ENCODE measurements at places on chromosomes 6 and 20.

DNA sequence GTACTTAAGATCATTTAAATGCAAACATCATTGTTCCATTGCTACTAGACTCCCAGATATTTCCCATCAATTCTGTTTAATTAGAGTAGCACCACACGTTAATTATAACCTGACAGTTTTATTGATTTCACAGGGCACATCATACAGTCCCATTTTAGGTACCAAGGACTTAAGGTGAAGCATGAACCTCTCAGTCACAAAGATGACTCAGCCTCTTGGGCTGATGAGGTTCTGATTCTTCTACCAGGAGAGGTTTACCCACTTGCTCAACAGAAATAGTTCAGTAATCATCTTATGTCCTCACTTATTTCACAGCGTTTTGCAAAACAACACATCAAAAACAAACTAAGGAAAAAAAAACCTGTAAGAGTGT, 98.5 kb downstream of the HIVEP2 start:
- no peak for DNase-seq

GRCh38 chr6:18693881-18694280, 306.7 kb downstream of the RNF144B start:
- peak; percentile 54 for DNase-seq

DNA sequence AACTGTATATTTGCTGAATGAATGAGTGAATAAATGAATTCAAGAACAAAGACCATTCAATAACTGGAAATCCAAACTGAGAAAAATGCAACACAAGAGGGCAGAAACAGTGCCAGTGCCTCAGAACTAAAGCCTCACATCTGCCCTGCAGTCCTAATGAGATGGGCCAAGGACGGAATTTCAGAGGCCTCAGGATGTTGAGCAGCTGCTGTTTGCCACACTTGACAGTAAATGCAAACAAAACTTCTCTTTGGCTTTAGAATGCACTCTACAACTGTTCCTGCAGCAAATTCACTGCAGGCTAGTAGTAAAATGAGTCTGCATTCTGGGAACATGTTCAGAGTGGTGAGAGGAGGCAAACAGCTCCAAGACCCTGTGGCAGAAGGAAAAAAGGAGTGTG, 177.6 kb upstream of the LRFN2 start:
- DNase-seq, result no peak

- peak; percentile 82 for DNase-seq
Measured at GRCh38 chr6:116100419-116101301, at the start of gene NT5DC1. NT5DC1 (plus strand) TSS chr6:116100853; CDS start chr6:116100931, 78 bp downstream.

DNA sequence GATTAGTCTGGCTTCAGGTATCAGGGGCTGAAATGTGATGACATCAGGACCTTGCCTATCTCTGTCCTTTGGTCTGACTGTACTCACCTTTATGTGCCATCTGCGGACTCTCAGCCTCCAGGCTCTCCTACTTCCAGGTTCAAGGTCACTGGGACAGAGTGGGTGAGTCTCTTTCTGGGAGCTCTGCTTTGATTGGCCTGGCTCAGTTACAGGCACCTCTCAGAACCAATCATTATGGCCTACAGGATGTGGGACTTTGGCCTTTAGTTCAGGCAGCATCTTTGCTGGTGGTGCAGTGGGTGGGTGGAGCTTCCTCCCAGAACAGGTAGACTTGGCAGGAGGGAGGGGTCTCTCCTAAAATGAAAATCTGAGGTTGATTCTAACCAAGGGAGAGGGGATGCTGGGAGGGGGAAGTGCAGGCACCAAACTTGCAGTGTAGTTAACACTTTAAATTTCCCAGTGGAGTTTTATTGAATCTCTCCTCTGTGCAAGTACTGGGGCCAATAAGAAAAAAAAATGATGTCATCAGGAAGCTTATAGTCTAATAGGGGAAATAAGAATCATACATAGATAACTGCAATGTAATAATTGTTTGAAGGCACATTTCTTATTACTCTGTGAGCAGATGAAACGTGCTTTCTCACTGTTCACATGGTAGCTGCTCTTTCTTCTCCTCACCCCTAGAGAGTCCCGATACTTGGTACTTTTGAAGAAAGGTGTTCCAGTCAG, 53.4 kb downstream of the SLC24A3 start:
- DNase-seq, result no peak

GRCh38 chr6:21791581-21791980, 198.0 kb downstream of the SOX4 start:
- DNase-seq, result no peak

GRCh38 chr20:3677733-3678132, 4.1 kb downstream of the ADAM33 start:
- no peak for DNase-seq

DNA sequence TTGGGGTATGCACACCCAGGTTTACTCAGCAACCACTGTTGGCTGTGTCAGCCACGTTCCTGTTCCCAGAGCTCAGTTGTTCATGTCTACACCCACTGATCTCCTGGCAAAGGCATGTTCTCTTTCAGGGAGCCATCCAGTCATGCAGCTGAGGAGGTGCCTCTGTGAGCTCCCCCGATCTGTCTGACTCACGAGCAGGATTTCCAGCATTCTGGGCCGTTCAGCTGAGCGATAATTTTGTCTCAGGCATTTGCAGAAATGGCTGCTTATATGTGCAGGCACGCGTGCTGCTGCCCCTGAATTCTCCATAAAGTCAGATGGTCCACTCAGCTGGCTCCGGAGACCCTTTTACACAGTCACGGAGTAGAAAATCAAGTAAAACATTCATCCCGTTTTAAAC, 78.4 kb upstream of the IYD start:
- no peak for DNase-seq

GRCh38 chr20:49865559-49865958, 49.8 kb downstream of the SPATA2 start:
- DNase-seq, result no peak

- DNase-seq, result no peak
Measured at GRCh38 chr6:123226398-123226797, 230.4 kb downstream of the CLVS2 start.

DNA sequence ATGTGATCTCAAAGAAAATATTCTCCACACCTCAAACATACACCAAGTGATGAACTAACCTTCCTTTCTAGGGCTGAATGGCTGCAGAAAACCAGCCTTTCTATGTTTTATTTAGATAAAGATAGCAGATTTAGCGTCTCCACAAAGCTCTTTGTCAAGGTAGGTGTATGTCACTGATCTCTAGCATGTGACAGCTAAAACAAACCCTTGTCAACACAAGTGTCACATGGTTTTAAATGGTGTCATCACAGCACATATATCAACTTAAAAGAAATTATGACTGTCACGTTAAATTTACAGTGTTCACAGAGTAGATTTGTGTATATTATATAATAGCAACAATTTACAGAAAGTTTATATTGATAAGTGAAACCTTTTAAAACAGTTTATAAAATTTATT, 58.3 kb downstream of the TENT5A start:
- no peak for DNase-seq

DNA sequence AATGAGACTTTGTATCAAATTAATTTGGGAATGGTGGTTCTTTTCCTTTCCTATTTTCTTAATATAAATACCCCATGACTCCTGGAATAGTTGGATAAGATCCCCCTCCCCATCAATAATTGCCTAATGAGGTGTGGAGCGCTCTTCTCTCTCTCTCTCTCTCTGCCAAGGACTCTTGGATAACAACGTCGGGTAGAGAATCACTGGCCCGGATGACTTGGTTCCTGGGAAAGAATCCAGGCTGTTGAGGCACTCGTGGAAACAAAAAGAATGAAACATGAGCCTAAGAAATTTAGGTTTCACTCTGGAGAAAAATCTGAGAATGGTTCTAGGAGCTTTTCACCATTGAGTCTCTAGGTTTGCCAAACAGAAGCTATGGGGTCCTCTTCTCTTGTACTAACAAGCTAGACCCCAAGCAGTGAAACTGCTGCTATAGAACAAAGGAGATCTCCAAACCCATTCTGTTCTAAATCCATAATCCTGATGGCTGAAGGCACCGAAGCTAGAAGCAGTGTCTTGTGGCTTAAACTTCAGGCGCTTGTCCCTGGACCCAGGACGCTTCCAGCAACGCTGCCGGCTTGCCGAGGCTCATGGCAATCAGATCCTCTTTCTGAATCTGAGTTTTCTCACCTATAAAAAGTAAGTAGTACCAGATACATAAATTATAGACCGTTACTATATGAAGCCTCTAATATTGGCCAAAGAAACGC, 241.6 kb upstream of the BTBD3 start:
- DNase-seq, result no peak

- DNase-seq, result no peak
Measured at GRCh38 chr6:77987035-77987384, 334.2 kb downstream of the MEI4 start.

GRCh38 chr6:16608444-16608843, 152.8 kb downstream of the ATXN1 start:
- DNase-seq, result no peak

GRCh38 chr20:7003598-7003997, 236.1 kb downstream of the BMP2 start:
- no peak for DNase-seq

DNA sequence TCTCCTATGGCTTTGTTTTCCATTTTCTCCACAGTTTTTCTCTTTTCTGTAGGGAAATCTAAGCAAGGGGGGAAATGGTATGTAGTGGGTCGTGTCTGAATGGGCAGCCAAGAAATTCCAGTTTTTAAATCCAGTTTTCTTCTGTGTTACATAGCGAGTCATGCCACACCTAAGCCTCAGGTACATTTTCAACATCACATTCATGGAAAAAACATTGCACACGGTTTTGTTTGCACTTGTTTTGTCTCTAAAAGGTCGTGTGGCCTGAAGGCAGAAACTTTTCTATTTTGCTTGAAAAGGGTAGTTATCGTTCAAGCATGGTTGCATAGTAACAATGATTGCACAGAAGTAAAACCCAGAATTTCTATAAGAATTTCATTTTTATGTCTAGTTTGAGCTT, 70.5 kb downstream of the MOXD1 start:
- no peak for DNase-seq

DNA sequence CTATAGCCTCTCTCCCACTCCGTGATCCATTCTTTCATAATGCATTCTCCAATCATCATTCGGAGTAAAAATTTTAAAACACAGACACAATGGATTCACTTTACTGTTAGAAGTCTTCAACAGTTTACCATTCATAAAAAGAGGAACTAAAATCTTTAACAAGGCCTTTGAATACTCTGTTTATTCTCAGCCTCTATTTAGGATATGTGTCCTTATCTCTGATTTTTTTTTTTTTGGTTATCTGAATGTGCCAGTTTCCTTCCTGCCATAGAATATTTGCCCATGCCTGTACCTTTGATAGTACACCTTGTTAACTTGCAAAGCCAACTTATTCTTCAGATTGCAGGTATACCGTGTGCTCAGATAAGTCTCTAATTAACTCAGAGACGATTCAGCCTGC, 11.1 kb downstream of the CRISP1 start:
- no peak for DNase-seq

- DNase-seq, result no peak
Measured at GRCh38 chr6:144315981-144316861, 31.1 kb downstream of the UTRN start.

DNA sequence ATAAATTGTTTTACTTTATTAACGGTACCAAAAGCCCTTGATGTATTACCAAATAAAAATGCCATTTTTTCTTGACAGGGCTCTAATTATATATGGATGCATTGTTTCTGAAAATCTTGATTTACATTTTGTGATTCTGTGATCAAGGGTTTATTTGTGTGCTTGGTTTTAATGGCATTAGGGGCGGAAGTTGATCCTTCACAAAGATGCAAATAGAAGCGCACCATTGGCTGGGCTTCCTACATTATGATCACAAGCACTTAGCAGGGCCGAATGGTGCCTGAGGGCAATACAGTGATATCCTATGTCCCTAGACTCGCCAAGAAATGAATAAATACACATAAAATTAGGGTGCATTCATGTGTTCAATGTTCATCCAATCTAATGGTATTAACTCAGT, 172.9 kb upstream of the UST start:
- no peak for DNase-seq

- DNase-seq, result no peak
Measured at GRCh38 chr6:133833949-133834359, 55.0 kb upstream of the TCF21 start.

GRCh38 chr6:40723967-40724366, 136.8 kb upstream of the LRFN2 start:
- no peak for DNase-seq

GRCh38 chr6:24064832-24065231, 61.2 kb upstream of the NRSN1 start:
- no peak for DNase-seq

GRCh38 chr20:22499515-22500166, 84.7 kb downstream of the FOXA2 start:
- DNase-seq, result peak; percentile 95

GRCh38 chr6:52517502-52518278, 59.2 kb downstream of the TRAM2 start:
- DNase-seq, result no peak

- no peak for DNase-seq
Measured at GRCh38 chr6:168232062-168232461, 87.5 kb downstream of the DACT2 start.

- no peak for DNase-seq
Measured at GRCh38 chr6:14381829-14382677, 264.5 kb downstream of the CD83 start.

DNA sequence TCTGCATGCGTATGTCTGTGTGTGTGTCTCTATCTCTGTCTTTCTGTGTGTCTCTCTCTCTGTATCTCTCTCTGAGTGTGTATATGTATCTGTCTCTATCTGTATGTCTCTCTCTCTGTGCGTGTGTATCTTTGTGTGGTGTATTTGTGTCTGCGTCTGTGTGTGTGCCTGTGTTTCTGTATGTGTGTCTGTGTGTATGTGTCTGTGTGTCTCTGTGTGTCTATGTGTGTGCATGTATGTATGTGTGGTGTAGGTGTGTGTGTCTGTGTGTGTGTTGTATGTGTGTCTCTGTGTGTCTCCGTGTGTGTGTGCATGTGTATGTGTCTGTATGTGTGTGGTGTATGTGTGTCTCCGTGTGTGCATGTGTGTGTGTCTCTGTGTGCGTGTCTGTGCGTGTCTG, 243.0 kb upstream of the FOXQ1 start:
- DNase-seq, result no peak

DNA sequence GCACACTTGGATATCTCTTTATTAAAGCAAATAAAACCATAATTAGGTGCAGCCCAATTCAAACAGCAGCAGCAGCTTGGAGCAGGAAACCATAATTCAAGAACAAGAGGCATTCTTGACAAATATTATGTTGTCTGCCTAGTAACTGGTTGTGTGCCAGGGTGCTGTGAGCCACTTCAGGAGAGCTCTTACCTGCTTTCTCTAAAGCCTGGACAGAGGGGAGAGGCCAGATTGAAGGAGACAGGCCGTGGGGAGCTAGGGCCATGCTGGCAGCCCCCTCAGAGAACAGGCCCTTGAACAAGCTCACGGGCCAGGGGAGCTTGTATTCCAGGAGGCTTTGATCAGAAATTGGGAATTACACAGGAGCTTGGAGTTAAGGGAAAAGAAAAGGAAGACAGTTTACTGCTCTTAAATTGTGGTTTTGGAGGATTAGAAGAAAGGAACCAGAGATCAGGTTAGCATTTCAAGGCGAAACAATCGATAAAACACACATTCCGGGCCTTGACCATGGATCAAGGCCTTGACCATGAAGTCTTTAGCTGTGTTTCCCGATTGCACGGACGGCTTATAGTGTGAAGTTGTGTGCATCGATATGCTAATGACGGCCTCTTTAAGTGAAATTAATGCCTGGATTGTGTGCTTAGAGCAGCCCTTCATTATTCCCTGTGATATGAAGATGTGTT, 69.8 kb upstream of the NKX2-2 start:
- DNase-seq, result peak; percentile 97

- peak; percentile 54 for DNase-seq
Measured at GRCh38 chr6:1524040-1524480, 85.7 kb upstream of the FOXC1 start.
